ENCODE measurements at places on chromosomes 5 and 9.

GRCh38 chr9:134597957-134598883 is 43.4 kb upstream of the COL5A1 start:
- no peak for DNase-seq

DNA sequence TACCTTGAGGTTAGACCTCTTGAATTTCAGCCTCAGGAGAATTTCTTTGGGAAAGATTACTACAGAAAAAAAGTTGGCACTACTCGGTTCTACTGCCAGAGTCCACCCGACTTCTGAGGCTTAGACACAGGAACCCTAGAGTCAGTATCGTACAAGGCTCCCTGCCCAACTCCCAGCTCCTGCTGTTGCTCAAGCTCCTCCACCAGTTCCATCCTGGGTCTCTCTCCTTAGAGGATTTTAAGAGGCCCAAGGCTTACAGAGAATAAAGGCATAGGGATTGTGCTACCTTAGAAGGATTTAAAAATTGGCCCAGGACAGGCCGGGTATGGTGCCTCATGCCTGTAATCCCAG is 29.0 kb upstream of the SSBP2 start:
- no peak for DNase-seq

DNA sequence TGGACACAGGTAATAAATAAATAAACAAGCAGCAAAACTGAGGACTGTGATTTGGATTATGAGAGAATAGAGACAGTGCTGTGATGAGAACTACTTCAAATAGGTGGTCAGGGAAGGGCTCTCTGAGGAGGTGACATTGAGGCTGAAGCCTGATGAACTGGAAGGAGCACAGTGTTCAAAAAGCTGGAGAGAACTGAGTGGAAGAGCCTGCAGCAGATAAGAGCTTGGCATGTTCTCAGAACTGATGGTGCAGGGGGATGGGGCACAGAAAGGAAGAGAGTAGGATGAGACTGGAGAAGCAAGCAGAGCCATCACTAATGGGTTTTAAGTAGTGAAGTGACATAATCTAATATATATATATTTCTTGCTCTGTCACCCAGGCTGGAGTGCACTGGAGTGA is 11.2 kb upstream of the TPM2 start:
- DNase-seq, result no peak

- no peak for DNase-seq
Observed at GRCh38 chr5:58002323-58002722, 457.6 kb downstream of the PLK2 start.

DNA sequence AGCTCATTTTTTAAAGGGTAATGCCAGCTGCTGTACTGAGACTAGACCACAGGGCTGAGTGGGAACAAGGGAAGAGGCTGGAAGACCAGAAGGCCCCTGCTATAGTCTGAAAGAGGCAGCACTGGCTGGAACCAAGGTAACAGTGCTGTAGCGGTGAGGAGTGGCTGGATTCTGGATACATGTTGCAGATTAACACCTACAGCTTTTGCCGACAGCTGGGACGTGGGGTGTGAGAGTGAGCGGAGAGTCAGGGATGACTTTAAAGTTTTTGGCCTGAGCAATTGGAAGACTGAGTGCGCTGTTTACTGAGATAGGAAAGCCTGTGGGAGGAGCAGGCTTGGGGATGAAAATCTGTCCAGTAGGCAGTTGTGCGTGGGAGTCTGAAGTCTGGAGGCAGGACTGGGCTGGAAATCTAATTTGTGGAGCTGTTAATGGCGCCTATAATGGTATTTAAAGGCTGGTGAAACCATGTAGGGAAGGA is 26.5 kb downstream of the AQP7 start:
- no peak for DNase-seq

GRCh38 chr9:89419978-89420394 is 77.9 kb downstream of the SEMA4D start:
- no peak for DNase-seq

DNA sequence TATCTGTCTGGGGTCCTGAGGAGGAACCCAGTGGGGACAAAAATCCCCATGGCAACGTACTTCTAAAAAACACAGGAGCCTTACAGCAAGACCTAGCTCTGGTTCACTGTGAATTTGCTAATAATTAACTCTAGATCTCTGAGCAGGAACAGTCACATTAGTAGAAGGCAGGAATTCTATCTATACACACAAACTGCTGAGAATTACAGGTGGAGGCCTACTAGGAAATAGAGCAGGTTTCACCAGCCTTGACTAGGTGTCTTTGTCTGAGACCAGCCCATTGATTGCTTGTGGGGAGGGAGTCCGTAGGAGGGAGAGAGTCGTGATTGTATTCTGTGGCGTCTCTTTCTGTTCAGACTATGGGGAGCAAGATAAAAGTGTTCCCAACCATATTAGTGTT is 44.8 kb downstream of the PRLR start:
- DNase-seq, result no peak

DNA sequence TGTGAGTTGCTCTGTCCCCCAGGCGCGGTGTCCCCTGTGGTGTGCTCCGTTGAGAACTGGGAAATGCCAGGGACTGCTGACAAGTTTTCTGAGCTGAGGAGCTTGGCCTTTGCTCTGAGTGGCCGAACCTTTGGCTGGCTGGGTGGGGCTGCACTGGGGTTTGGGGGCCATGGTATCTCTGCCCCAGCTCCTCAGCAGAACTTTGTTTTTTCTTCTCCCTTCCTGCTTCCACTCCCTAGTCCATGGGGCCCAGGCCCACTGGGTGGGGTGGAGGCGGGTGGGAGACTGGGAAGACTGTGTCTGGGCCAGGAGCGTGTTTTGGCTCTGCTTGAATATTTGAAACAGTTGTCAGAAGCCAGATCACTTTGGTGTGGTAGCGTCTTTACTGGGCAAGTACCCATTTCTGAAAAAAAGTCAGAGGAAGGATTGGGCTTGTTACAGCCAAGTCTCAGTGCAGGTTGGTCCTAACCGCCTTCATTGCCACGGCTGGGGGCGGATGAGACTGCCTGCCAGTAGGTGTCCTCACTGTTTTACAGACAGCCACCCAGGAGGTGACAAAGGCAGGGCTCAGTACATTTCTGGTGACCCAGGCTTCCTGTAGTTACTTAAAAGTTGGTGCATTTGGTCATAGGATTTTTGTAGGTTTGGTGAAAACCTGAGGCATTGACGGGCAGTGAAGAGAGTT is 92.7 kb downstream of the DAB2IP start:
- DNase-seq, result no peak

DNA sequence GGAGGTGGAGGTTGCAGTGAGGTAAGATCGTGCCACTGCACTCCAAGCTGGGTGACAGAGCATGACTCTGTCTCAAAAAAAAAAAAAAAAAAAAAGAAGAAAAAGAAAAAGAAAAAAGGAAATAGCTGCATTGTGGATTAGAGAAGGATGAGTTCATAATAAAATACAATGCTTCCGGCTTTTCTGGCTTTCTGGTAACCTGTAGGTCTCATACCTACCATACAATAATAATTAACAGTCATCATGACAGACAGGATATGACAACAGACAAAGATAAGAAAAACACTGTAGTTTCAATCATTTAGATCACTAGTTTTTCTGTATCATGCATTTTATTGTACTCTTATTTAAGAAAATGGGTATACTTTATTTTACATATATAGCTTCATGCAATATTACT is 40.7 kb upstream of the TRPM3 start:
- DNase-seq, result no peak

- peak; percentile 23 for DNase-seq
Observed at GRCh38 chr5:24141046-24141445, 503.7 kb downstream of the CDH10 start.

DNA sequence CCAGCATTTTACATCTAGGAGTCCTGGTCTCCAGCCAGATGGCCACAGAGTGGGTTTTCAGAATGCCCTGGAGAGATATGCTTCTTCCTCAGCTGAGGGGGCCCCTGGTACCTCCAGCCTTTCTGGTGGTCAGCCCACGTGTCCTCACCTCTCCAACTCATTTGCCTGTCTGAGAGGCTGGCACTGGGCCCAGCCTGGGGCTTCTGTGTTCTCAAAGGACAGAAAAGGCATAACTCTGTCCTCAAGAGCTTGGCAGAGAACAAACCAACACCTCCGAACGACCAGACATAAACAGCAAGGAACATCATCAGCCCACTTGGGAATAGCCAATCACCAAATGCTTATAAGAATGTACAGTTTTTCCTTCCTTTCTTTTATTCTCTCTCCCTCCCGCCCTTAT is 17.1 kb downstream of the ENG start:
- peak; percentile 70 for DNase-seq

GRCh38 chr9:133602277-133602676 is 6.9 kb downstream of the FAM163B start:
- DNase-seq, result peak; percentile 5

DNA sequence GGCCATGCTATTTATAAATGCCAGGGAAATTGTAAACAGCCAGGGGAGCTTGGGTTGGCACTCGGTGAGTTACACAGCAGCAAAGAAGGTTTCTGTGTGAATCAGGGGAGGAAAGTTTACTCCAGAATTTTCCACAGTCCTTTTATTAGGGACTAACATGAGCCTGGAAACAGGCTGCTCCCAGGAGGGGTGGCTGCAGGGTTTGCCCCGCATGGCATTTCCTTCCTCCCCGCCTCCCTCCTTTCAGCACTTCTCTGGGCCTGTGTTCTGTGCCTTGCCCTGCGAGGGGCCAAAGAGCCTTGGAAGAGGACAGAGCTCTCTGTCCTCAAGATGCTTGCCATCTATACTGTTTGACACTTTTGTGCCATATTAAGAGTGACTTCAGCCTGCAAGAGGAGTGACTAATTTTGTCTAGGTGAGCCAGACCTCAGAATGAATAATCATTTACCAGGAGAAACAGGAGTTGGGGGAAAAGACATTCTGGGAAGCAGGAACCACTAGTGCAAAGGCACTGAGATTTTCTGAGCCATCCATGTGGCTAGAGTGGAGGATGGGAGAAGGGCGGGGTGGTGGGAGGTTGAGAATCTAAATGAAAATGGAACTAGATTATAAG is 1.8 kb downstream of the GSN start:
- no peak for DNase-seq

- DNase-seq, result peak; percentile 77
Observed at GRCh38 chr5:139651853-139652787, 4.0 kb downstream of the CXXC5 start.

DNA sequence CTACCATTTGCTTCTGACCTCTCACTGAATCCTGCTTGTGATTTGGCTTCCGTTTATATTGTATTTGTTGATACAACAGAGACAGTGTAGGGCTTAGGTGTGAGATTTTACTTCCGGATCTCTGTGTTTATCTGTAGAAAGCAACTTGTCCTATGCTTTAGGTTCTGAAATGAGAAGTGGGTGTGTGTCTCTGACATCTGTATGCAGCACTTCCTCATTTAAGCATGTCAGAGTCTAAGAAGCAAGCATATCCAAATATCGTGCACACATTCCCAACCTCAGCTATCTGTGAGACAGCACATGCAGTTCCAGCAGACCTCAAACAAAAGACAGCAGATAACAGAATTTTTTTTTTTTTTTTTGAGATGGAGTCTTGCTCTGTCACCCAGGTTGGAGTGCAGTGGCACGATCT is 16.3 kb downstream of the KLF9 start:
- DNase-seq, result no peak

- peak; percentile 89 for DNase-seq
Observed at GRCh38 chr9:113602126-113603047, 138.9 kb downstream of the RGS3 start.

DNA sequence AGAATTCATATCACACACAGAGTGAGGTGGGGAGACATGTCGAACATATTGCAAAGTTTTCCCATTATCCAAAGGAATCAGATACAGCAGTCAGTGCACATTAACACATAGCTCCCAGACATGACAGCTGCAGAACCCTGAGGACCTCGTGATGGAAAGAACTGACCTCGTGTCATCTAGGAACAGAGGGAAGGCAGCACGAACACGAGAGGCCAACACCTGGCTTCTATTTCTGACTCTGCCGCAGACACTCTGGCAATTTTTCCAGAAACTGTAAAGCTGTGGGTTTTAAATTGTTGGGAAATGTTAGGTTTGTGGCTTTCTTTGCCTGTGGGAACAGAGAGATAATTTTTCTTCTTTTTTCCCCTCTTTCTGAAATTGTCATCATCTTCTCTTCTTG is 315.0 kb upstream of the PIK3R1 start:
- DNase-seq, result no peak

GRCh38 chr9:113817171-113817570 is 58.9 kb upstream of the ZNF618 start:
- no peak for DNase-seq

DNA sequence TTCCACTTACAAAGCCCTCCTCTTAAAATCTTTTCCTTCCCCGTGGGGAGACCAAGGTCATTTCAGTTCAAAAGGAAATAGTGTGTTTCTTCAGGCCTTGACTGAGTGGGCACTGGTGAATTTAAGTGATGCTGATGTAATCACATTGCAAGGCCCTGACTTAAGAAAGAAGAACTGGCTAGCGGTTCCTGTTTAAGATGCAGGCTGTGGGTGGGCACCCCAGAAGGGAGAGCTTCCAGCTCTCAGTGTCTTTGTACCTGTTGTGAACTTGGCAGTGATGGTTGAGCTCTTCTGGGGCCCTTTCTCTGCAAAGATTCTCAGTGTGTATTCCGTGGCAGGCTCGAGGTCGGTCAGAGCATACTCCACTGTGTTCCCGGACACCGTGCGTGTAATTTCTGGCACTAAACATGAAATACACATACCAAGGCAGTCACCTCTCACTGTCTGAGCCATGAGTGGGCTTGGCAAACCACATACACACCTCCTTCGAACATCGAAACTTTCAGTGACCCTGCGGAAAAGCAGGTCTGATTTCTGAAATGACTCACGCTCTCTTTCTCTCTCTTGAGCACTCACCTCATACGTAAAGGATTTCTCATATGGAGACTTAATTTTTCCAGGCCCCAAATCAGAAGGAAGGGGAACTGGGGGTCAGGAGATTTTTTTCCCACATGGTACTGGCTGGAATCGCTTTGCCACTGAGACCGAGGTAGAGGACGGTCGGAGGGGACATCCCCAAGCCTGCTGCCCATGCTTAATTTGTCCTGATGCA is 81.9 kb downstream of the TNC start:
- peak; percentile 51 for DNase-seq

GRCh38 chr5:52909192-52909591 is 80.0 kb upstream of the ITGA2 start:
- DNase-seq, result no peak

DNA sequence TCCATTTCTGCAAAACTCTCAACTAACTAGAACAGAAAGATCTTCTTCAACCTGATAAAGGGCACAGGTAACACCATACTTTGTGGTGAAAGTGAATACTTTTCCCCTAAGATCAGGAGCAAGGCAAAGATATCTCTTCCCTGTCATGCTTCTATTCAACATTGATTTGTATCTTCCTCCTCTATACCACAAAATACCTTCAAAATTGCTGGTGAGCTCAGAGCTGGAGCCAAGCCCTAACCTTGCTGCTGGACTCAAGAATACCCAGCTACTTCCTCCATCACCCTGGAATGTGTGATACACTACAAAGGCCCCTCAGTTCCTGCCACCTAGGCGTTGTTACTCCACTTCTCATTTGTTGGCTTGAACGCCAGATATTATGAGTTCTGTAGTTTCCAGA is 499.0 kb downstream of the ACTL7B start:
- no peak for DNase-seq

DNA sequence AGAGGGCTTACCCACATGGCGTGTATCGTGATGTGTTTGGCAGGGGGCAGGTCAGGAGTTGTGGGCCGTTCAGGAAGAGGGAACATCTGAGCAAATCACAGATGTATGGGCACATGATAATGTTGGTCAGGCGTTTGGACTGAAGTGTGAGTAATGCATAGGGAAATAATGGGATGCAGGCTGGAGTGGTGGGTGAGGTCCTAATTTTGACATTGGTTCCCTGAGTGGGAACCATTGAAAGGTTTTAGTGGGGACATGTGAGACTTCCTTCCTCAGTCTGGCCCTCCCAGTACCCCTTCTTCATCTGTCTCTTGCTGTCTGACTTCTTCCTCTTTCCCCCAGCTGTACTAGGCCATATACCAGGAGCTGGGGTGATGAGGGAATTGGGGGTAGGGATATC is 7.6 kb downstream of the OTULIN start:
- no peak for DNase-seq
